ENCODE measurements at places on chromosomes 12 and 14.

DNA sequence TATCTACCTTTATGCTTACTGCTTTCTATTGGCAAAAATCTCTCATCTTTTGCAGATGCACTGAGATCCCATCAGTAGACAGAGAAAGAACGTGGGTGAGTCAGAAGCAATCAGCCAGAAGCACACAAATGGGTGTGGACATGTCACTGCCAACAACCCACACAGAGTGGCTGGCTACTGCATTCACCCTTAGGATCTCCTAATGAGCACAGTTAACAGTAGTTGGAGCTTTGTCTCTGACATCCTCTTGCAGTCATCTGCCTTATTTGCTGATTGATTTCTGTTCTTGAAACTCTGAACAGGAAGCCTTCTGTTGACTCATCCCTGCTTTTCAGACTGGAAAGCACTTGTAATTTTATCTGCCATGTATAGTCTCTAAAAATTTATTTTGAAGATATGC lies 117.2 kb downstream of the RGS6 start:
- DNase-seq, result no peak

- no peak for DNase-seq
Observed at GRCh38 chr12:46483572-46484395, 111.2 kb upstream of the SLC38A2 start.

DNA sequence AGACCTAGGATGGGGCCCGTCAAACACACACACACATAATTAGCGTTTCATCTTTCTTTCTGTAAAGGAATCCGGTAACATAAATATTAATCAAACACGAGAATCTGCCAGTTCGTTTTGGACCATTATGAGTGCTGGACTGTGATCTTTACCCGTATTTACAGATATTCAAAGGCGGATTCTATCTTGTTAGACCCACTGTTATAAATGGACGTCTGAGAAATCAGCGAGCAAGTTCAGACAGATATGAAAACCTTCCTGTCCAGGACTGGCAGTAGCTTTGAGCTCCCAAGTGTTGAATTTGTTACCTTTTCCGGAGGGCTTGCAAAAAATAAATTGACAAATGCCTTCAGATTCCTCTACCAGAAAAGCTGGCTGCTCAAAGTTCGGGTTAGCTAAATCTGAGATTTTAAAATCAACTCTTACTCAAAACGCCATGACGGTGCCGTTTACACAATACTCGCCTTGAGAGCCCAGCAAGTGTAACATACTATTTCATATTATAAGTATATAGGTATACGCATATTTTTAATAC lies 27.6 kb downstream of the BCL11B start:
- no peak for DNase-seq

GRCh38 chr14:91311284-91311662 lies 66.8 kb upstream of the GPR68 start:
- DNase-seq, result no peak

DNA sequence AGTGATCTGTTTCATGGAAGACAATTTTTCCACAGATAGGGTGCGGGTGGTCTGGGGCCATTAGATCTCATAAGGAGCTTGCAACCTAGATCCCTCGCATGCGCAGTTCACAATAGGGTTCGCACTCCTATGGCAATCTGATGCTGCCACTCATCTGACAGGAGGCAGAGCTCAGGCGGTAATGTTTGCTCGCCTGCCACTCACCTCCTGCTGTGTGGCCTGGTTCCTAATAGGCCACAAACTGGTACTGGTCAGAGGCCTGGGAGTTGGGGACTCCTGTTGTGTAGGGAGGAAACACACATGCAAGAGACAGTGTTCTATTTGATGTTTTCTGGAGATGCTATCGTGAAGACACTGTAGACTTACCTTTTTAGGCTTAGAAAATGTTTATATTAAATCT lies 77.0 kb upstream of the FGD4 start:
- no peak for DNase-seq

GRCh38 chr12:52924764-52925716 lies 20.2 kb upstream of the KRT8 start:
- no peak for DNase-seq

DNA sequence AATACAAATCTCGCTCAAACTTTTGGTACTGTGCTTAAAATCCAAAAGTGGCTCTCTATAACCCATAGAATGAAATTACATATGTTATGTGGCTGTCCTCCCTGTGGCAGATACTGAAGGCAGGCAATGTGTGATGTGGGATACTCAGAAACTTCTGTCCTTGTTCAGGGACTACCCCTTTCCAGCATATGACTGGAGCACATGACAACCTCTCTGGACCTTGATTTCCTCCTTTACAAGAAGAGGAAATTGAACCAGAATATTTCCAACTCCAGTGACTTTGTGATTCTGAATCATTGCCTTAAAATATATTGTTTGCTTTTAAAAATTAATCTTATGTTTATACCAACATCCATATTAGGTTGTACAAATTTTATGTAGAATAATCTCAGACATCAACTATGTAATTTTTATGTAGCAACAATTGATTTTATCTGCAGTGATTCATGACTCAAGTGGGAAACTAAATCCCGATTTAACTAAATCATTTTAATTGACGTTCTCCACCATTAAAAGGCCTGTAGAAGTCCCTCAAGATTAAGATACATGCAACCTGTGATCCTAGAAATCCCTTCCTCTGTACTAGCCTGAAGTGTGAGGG lies 162.4 kb downstream of the AKAP6 start:
- DNase-seq, result no peak

GRCh38 chr12:116880817-116881324 lies 370 bp downstream of the HRK start:
- DNase-seq, result no peak
